ENCODE measurements at places on chromosomes 12 and 14.

- no peak for DNase-seq
These were observed 12.5 kb upstream of the STRN3 start for GRCh38 chr14:31038521-31039166.

DNA sequence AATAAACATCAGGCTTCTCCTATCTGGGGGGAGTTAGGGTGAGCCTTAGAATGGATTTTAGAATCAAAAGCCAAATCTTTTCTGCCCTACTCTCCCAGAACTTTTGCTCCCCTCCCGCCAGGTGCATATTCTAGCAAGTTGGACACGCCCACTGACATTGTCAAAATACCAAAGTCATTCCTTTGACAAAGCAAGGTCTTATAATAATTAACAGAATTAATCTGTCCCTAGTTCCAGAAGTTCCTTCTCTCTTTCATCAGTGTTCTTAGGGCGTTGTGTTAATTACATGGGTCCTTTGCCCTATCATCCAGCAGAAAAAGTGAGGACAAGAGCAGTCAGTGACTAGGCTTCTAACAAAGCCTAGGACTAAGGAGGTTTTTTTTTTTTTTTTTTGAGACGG is 2.4 kb downstream of the PRR13 start:
- no peak for DNase-seq

DNA sequence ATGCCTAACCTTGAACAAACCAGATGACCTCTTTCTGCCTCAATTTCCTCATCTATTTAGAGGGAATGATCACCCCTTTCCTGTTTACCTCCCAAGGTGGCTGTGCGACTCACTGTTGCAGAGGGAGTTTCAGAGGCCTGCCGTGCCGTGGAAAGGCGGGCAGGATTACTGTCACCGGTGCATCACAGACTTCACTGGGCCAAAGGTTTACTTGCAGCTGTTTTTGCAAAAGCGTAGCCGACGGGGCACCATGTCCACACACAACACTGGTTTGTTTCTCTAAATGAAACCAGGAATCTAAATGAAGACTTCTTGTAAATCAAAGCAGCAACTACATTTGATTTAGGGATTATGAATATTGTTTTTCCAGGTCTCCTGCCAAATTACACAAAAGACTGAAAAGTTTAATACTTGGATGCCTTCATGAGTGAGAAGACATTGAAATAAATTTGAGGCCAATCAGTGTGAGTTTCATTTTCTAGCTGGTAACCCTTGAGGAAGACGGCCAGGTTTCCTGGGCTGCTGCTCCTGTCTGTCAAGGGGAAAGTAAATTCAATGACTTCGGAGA is 696.1 kb upstream of the TMEM132C start:
- no peak for DNase-seq

- DNase-seq = no peak
These were observed 1.5 kb downstream of the OR4E1 start for GRCh38 chr14:21672116-21672515.
